ENCODE measurements at places on chromosomes 2 and 18.
A peak's percentile ranks its signal among the peaks of the same experiment; 100 is the strongest.

DNA sequence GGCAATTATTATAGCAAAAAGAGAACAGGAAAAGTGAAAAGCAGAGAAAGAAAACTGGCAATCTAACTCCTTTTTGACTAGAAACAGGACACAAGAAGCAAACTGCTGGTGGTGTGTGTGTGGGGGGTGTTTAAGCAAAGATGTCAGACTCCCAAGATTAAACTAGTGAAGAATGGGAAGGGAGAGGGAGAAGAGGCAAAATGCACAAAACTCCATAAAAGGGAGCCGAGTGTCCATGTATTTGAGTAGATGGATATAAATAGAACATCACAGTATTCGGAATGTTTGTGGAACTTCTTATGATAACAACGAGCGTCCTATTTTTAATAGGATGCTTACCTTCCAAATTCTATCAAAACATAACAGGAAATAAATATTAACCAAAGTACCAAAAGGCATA lies 179.8 kb upstream of the TRIB2 start:
- no peak for DNase-seq

DNA sequence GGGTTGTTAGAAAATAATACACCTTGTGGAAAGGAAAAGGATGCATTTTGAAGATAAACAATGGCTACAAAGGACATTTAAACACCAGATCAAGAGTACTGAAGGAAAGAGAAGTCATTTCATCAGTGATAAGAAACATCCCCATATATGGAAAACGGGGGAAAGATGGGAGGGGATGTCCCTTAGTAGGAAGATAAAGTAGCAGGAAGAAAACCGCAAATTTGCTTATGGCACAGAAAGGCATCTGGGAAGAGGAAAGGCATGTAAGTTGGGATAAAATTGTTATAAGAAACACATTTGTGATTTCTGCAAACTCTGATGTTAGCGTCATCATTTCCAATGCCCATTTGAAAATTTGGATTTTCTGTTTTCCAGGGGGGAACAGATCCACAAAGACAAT lies 10.5 kb upstream of the LYPD1 start:
- no peak for DNase-seq

GRCh38 chr2:60926741-60927552 lies 45.6 kb downstream of the REL start:
- DNase-seq = no peak

DNA sequence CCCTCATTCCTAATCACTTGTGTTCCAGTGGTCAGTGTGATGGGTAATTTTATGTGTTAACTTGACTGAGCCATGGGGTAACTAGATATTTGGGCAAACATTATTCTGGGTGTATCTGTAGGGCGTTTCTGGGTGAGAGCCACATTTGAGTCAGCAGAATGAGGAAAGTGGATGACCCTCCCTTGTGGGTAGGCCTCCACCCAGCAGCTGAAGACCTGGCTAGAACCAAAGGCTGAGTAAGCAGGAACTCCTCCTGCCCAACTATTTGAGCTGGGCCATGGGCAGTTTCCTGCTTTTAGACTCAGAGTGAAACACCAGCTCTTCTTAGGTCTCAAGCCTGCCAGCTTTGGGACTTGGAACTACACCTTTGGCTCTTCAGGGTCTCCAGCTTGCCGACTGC lies 141.8 kb downstream of the ACKR3 start:
- DNase-seq = no peak

GRCh38 chr2:74858281-74858680 lies 24.4 kb downstream of the HK2 start:
- no peak for DNase-seq

DNA sequence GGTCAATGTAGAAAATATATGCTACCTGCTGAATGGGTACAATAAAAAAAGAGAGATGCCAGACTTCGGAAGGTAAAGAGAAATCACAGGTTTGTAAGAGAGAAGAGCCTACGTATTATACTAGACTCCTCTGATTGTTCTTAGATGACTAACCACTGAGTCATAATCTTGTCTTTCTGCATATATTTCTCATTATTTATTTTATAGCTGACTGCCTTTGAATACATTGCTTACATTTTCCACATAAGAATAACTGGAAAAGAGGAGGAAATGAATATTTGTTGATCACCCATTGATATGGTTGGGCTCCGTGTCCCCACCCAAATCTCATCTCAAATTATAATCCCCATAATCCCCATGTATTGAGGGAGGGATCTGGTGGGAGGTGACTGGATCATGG lies 90.3 kb upstream of the RAB27B start:
- no peak for DNase-seq

DNA sequence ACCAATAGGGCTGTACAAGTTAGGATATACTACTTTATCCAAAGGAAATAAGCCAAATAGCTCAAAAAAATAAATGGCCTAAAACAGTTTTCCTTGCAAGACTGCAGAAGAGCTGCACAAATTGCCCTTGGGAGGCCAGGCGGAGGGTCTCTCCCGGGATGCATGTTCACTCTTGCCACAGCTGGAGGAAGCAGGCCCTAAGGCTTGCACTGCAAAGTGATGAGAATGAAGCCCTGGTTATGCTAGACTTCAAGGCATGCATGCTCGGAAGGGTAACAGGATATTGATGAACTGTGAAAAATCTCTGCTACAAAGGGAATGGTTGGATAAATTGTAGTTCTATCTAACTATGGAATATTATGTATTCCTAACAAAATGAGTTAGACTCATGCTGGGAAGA lies 27.5 kb upstream of the LDLRAD4 start:
- DNase-seq = no peak

- DNase-seq = no peak
These were observed 100.6 kb upstream of the ITGA4 start for GRCh38 chr2:181356526-181357130.

DNA sequence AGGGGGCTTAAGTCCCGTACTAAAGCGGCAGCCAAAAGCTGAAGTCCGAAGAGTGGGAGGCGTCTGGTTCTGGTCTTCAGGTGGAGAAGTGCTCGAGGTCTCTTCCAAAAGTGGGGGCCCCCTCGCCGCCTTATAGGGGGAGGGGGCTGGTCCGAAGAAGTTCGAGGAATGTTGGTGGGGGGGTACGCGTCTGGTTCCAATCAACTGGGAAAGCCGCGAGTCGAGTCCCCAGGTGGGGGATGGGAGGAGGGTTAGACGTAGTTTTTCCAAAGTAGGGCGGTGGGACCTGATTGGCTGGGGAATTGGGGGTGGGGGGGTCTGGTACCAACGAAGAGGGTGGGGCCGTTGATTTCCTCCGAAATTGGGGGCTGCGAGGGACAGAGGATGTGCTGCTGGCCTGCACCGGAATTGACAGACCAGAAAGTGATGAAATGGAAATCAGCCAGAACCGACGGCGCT lies 594 bp downstream of the ITM2C start:
- DNase-seq = no peak

DNA sequence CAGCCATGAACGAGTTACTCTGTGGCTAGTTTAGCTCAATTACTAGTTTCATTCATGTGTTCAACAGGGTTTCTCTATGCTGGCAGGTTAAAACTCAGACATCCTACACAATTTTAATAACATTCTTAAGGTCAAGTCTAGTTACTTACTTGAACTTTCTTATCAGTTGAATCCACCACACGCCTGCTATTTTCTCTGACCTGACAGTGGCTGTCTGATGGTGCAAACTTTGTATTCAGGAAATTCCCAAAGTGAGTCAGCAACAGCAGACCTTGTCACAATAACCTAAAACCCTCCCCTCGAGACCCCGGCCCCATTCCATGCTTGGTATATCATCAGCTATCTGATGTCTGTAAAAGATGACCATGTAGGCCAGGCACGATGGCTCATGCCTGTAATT lies 20.8 kb upstream of the CIDEA start:
- no peak for DNase-seq

- DNase-seq = no peak
These were observed 2.2 kb downstream of the IRS1 start for GRCh38 chr2:226797289-226797988.

DNA sequence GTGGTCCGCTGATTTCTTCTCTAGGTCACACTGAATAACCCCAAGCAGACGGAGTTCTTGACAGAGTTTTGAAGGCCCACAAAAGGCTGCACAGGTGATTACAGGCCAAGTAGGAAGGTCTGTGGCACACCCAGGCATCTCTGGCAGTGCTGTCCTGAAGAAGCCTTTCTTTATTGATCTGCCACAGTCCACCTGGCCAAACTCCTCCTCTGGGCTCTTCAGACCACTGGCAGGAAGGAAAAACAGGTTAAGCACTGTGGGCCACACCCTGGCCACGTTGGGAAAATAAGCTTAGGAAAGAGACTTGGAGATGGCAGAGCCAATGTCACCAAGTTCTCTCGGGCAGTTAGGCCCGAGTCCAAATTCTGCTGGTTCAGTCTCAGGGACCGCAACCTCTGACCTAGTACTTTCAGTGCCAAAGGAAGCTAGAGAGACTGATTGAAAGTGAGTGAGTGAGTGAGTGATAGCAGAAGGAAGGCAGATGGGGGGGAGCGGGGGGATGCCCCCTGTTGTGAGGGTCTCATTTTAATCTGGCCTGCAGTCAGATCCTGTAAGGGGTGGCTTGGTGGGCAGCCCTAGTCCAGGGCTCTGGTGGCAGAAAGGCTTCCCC lies 102.9 kb downstream of the TGFA start:
- DNase-seq = no peak

DNA sequence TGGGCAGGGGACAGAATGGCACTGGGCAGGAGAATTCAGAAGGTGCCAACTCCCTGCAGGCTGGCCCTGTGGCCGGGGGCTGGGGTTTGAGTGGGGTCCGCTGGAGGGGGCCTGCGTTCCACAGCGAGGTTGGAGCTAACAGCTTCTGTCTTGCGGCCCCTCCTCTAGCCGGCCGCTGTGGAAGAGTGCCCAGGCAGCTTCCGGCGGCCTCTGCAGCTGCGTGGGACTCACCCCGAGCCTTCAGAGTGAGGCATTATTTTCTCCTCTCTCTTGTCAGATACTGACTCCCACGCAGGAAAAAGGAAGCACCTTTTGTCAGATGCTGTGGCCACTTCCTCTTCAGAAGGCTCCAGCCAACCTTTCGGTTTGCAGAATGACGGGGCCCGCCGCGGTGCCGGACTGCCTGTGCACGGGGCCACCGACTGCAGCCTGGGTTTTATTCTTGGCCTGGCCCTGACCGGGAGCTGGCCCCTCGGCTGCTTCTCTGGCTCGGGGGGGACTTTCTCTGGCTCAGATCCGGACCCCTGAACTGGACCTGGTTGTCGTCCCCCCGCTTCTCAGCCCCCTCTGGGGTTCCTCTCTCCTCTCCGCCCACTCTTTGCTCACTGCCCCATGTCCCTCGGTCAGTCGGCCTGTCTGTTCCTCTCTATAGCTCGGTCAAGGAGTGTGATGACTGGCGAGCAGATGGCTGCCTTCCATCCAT lies 40.1 kb downstream of the ARHGAP25 start:
- DNase-seq = peak; percentile 26

DNA sequence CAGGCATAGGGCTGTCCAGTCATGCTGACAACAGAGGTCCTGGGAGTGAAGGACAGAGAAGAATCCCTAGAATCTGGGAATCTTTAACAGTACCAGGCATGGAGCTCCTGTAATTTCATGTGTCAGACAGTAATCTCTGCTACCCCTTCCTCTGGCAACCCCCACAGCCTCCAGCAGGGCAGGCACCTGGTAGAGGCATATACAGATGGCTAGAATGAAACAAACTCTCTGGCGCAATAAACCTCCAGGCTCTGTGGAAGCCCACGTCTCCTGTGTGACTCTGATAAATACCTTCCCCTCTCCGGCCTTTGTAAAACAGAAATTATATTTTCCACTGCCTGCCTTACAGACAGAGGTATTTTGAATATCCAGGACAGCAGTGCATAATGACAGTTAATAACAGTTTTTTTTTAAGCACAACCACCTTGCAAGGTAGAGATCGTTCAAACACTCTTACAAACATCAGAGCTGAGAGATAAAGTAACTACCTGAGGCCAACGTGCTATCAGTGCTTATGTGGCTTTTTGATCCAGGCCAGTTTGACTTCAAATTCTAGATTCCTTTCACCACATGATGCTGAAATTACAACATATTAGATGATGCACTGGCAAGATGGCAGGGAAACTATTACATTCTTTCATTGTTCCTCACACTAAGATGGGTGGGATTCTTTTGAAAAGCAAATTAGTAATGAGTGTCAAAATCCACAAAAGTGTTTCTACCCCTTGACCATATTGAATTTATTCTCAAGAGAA lies 47.7 kb upstream of the TMEM247 start:
- DNase-seq = no peak

- DNase-seq = no peak
These were observed 219.6 kb upstream of the RBBP8 start for GRCh38 chr18:22713511-22713910.

GRCh38 chr18:46668135-46668534 lies 11.1 kb upstream of the LOXHD1 start:
- no peak for DNase-seq

- no peak for DNase-seq
These were observed 77.9 kb upstream of the PHLPP1 start for GRCh38 chr18:62637403-62637802.

GRCh38 chr2:101823347-101823791 lies 125.9 kb downstream of the MAP4K4 start:
- DNase-seq = peak; percentile 25

DNA sequence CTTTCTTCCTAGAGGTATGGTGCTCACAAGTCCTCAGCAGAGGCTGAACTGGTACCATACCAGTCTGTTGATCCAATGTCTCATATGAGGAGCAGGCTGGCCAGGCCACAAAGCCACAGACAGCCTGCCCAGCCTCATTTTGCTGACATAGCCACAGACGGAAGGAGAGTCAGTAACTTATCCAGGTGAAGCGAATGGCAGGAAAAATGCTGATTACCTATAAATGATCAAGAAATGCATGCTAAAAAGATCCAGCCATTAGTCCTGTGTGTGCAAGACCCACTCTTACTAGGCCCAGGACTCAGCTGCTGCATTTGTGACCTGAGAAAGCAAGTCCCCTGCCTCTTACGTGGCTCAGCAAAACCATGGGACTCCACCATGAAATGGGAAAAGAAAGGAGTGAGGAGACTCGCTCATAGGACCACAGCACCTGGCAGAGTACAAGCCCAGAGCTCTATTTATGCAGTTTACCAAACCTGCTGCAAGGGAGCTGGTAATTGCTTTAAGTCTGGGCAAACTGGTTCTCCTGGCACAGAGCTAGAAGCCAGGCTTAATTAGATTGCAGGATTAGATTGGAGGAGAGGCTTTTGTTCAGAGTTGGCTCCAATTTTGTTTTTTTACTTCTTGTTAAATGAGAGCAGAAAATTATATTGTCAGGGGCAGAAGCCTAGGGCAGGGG lies 19.0 kb downstream of the RHOB start:
- no peak for DNase-seq

GRCh38 chr2:217208867-217209266 lies 349.0 kb upstream of the TNP1 start:
- DNase-seq = no peak

GRCh38 chr2:42199002-42199401 lies 29.8 kb downstream of the EML4 start:
- DNase-seq = no peak

GRCh38 chr18:52570975-52571374 lies 231.0 kb downstream of the DCC start:
- no peak for DNase-seq

- no peak for DNase-seq
These were observed 37.2 kb downstream of the LRPPRC start for GRCh38 chr2:43958397-43959275.

- no peak for DNase-seq
These were observed 498.3 kb downstream of the RIT2 start for GRCh38 chr18:42617221-42617620.

All from activated T-helper 1 cell treated with anti-CD3 and anti-CD28 coated beads, Interleukin-2, amount 50 U/mL, for 16 hours (primary cell).